ENCODE measurements at places on chromosomes 12 and 14.

DNA sequence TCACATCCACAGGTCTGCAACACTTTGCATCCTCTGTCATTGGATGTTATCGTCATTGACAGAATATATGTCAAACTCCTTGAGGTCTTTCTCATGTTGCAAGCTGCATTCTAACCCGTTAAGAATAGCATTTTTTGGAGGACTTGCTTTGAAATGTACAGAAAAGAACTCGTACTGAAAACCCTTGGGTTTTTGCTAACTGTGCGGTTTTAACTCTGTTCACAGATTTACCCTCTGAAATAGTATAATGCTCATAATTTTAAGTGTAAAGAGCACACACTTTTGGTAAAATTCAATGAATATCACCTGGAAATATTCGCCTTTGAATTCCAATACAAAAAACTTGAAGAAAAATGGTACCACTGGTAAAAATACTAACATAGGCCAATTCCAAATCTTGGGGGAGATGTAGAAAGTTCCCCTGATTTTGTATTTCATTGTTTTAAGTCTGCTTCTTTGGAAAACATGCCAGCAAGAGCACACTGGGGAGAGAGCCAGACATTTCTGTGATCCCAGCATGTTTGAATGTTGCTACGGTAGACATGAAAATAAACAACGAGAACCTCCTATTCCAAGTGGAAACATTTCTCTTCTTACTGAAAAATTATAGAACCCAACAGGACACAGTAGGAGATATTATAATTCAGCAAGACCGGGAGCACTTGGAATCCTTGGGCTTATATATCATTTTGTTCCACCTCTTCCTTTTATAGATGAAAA lies 446.0 kb downstream of the AEBP2 start:
- DNase-seq, result no peak

DNA sequence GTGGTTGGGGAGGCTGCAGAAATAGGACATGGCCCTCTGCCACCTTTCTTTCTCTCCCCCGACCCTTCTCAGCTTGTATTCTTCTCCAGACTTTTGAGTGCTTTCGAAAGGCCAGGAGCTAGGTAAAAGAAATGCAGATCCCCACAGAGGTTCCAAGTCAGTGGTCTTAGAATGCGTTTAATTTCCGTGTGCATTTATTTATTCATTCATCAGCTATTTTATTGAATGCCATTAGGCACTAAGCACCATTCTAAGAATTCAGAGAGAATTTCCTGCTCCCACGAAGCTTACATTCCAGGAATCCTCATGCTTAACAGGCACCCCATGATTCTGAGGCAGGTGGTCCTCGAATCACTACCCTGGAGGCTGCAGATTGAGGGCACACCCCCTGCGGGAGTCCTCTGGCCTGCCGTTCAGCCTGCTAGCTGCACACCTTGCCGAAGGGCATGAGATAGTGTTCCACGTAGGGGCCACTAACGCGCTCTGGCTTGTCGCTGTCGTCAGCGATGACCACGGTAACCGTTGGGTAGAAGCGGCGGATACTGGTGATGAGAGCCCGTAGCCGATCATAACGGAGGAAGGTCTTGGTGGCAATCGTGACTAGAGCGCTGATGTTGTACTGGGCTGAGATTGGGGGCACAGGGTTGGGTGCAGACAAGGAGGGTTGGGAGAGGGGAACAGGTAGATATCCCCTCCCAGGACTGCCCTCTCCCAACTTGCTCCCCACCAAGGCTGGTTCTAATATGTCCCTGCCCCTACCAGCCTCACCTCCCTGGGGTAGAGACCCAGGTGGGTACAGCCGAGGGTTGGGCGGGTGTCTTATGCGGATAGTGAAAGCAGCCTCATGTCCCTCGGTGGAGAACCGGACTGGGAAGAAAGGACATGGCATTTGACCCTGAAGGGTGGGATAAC lies 4.5 kb downstream of the B4GALNT1 start:
- no peak for DNase-seq

DNA sequence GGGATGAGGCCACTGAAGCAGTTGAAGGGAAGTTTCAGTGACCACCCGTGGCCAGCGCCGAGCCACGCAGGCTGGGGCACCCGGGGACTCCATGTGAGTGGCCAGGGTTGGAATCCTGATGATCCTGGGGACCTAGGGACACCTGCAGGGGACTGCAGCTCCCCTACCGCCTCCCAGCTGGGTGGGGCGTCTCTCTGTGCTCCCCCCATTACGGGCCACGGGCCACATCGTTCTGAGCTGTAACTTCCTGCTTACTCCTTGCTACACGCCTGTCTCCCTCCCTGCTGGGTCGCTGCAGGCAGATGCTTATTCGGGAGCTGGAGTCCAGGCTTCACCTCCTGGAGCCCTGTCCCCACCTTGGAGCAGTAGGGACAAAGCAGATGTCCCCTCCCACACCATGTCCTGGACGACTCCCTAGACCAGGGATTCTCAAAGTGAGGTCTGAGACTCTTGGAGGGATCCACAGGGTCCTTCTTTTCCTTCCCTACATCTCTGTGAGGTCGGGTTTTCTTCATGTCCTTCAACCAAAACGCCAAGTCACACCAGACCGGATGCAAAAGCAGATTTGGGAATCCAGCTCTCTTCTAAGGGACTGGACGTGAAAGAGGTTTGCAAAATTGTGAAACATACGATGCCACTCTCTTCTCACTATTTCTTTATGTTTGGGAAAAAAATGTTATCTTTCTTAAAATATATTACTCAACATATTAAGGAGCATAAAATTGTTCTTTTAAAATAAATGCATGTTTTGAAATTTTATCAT lies 85.9 kb upstream of the NCOR2 start:
- DNase-seq, result no peak

GRCh38 chr12:109595321-109595902 lies 21.8 kb downstream of the MVK start:
- no peak for DNase-seq

DNA sequence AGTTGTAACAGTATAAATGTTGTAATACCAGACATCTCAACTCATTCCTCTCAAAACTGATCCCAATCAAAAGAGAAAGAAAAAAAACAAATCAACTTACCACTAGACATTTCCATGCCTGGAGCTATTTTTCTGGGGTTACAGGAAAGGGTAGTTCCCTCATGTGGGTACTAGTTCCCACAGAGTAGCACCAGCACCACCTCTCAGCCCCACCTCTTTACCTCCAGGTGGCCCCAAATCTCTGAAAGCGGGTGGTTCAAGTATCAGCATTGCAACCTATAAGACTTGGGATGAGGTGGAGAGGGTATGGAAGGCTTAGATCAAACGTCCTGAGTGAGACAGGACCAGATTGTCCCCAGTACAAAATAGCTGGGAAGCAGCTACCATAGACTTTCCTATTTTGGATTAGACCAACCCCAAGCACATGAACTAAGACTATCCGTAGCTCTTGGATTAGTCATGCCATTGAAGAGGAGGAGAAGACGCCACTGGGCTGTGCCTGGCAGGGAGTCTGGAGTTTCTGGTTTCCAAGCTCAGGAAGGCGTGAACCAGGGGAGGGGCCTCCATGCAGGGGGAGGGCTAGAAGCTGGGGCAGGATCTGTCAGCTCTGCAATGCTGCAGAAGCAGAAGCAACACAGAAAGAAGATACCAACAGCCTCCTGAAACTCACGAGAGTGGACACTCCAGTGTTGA lies at the start of gene SLC39A2:
Gene SLC39A2 (plus strand): TSS at position 620 of the 693 bp plus-strand sequence. CDS start 154 bp downstream, outside the sequence.
- DNase-seq, result no peak

DNA sequence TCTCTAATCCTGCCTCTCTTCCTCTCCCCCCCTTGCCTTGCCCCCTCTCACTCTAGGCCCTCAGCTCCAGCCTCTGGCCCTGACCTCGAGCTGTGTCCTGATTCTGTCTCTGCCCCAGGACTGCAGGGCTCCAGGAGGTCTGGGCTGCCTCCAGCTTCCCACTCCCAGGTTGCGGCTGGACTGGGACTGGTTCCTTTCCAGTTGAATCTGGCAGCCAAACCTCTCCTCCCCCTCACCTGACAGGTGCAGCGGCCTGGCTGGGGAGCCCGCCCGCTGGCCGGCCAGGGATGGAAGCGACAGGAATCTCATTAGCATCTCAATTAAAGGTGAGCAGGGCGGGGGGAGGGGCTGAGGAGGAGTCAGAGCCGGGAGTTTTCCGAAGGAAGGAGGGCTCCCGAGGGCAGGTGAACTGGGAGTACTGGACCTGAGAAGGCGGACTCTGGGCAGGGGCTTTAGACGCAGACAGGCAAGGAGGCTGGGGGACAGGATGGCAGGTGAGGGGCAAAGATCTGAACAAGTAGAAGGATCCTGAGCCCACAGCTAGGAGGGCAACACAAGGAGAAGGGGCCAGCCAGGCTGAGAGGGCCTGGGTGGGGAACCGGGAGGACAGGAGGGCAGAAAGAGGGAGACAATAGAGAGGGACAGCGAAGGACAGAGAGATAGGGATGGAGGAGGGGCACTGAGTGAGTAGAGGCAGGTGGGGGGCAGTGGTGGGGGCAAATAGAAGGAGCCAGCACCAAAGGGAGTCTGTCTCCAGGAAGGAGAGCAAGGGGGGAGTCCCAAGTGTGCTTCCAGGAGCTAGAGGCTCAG lies at the start of gene SCNN1A:
Gene SCNN1A (minus strand): TSS at position 295 of the 810 bp plus-strand sequence. CDS start 780 bp downstream, outside the sequence.
- DNase-seq, result no peak

DNA sequence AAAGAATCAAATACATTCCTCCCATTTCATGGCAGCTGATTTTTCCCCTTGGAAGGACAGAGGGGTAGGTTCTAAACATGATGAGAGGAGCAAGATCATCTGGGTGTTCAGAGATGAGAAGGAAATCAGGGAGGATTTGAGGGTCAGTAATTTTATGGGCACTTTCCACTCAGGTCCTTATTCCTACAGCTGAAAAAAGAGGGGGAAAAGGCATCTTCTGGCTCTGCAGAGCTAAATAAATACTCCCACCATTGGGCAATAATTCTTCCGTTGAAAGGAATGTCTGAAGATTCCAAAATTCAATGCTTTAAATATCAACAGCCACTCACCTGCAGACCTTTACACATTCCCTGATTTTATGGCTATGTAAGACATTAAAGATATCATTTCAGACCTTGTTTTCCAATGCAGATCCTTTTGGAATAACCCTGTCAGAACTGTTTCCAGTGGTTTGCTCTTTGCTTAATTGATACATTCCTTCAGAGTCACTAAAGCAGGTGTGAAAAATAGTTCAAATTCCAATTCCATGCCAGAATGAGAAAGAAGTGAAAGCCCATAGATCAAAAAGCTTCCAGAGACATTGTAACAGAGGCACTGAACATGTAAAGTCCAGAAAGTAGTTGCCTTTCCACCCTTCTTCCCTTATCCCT lies 233.3 kb upstream of the KRR1 start:
- no peak for DNase-seq

DNA sequence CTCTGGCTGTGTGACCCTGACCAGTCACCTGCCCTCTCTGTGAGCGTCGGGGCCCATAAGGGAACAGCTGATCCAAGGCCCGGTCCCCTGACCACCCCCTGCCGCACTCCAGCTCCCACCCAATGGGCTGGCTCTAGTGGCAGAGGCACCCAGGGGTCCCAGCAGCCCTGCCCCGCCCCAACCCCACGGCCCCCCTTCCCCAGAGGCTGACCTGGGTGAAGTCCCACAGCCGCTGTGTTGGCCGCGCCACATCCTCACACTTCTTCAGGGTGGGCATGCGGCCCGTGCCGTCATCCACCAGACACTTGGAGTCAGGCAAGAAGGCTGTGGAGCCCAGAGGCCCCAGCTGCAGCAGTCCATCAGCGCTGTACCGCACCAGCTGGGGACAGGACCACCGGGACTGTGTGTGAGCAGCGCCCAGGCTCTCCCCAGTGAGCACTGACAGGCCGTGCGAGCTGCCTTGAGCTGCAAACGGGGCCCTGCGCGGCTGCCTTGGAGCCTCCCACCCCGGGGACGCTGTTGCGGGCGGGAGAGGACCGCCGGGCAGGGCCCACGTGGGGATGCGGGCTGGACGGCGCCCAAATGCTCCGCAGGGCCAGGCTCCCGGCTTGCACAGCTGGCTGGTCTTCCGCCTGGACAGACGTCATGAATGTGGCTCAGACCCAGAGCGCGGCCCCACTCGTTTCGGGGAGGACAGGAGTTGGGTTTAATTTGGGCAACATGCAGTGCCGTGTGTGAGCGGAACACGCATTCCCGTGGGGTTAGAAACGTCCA lies 53.5 kb downstream of the NOC4L start:
- no peak for DNase-seq

GRCh38 chr14:39038542-39038941 lies 64.5 kb downstream of the SEC23A start:
- DNase-seq, result no peak

GRCh38 chr12:107992870-107993451 lies 136.1 kb upstream of the WSCD2 start:
- DNase-seq, result no peak

GRCh38 chr14:101992708-101993107 lies 28.3 kb downstream of the DYNC1H1 start:
- no peak for DNase-seq

DNA sequence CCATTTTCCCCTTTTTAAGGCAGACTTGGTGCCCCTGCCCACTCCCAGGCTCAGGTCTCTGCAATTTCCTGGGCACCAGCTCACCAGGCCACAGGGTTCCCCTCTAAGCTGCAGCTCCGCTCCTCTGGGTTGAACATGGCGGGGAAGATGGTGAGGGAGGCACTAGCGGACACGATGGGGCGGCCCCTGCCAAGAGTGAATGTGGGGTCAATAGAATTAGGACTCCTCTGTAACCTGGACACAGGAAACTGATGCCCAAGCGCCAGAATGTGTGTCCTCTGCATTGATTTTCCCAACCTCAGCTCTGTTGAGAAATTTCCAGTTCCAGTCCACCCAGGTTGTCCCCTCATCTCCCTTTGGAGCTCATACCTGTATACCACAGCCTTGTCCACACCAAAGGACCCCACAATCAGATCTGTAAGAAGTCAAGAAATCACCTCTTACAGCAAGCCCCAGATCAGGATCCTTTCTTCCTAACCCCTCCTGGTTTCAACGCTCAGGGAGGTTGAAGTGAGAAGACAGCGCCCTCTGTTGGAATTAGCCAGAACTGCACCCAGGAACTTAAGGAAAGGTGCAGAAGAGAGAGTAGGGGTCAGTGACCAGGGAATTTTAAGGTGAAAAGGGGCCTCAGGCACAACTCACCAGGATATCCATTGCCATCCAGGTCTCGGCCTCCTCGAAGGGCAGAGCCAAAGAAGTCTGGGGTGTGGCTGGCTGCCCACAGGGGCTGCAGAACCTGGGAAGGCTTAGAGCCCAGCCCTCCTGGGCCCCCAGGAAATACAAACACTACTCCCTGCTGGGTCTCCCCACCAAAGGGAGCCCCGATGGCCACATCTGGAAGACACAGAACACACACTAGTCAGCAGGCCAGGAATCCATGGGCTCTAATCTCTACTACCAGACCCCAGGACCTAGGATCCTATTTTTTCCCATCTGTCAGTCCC lies 14.7 kb downstream of the ITGA5 start:
- DNase-seq, result peak; percentile 55

- DNase-seq, result no peak
These were observed 48.6 kb upstream of the CATSPERB start for GRCh38 chr14:91780452-91780851.

GRCh38 chr14:21382886-21383847 lies 652 bp downstream of the SUPT16H start:
- peak; percentile 13 for DNase-seq
